A172 (cell line): ENCODE measurements at places on chromosomes 1 and 21. TPM values are rescaled to one million over a fixed set of nuclear protein-coding genes. Genes with fewer than 3 reads are reported as not detected.

Gene PANK4
- 6.5 and 7.7 TPM in 2 replicates for total RNA-seq

Gene CAMK1G
- not detected in 2 replicates for total RNA-seq

Gene CYP4A22
- total RNA-seq: not detected in 2 replicates

Gene KRTAP10-8
- not detected in 2 replicates for total RNA-seq

Gene ITLN1
- total RNA-seq: not detected in 2 replicates

Gene SLAMF9
- not detected in 2 replicates for total RNA-seq

Gene EXTL1
- 0.17 TPM in 1 of 2 replicates, not detected in the other for total RNA-seq

Gene PDC
- not detected in 2 replicates for total RNA-seq

Gene WNT9A
- total RNA-seq: 23.7 and 25.8 TPM in 2 replicates

Gene UBE2G2
- 53.1 and 68.3 TPM in 2 replicates for total RNA-seq

Gene NUP210L
- not detected in 2 replicates for total RNA-seq

Gene AGTRAP
- 36.5 and 41.7 TPM in 2 replicates for total RNA-seq

Gene GPR161
- total RNA-seq: 26.0 and 26.1 TPM in 2 replicates
